ENCODE measurements at places on chromosomes 11 and 22. TPM values are rescaled to one million over a fixed set of nuclear protein-coding genes. Genes with fewer than 3 reads are reported as not detected.

CHRM4 gene
- total RNA-seq: 0.34 TPM

TYR gene
- not detected for total RNA-seq

TPH1 gene
- not detected for total RNA-seq

APOL2 gene
- total RNA-seq: 29.5 TPM

PARVA gene
- 228 TPM for total RNA-seq

GRCh38 chr22:33361581-33361980 is 303.4 kb upstream of the SYN3 start:
- DNase-seq: no peak

DNA sequence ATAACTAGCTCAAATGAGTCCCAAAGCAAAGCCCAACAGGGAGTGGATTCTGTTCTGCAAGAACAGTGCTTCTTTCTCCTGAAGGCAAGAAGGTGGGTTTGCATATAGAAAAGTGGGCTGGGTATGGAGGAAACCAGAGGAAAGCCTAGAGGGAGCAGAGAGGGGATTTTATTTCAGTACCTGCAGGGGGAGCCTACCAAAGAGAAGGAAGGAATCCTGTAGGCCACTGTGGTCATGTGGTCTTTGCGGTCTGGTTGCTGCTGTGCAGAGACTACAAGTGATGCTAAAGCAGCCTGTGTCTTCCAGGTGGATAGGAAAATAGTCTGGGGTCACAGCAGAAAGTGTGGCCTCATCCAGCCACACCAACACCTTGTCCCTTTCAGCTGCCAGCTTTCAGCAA is 33.2 kb upstream of the ZBTB16 start:
- DNase-seq: no peak

GRCh38 chr11:126680700-126681099 is 319.9 kb downstream of the KIRREL3 start:
- no peak for DNase-seq

PGA3 gene
- 0.33 TPM for total RNA-seq

DNA sequence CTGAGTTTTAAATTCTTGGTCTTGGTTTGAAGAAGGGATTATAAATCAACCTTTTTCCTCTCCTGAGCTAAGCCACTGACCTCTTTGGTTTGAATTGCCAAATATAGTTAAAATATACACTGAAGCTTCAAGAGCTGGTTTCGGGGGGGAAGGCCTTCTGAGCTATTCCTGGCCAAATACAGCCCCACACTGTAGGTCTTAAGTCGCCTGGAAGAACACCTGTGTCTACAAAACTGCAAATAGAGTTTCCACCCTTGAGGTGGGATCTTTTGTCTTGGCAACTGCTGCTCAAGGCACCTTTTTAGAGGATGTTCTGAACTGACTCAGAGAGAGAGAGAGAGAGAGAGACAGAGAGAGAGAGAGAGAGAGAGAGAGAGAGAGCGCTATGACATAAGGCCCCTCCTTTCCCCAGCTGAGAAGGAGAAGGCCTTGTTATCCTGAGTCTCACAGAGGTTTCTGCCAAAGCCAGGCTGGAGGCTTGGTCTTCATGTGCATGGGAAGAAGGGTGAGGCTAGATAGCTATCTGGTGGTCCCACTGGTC is 5.5 kb downstream of the ADM start:
- DNase-seq: no peak

DNA sequence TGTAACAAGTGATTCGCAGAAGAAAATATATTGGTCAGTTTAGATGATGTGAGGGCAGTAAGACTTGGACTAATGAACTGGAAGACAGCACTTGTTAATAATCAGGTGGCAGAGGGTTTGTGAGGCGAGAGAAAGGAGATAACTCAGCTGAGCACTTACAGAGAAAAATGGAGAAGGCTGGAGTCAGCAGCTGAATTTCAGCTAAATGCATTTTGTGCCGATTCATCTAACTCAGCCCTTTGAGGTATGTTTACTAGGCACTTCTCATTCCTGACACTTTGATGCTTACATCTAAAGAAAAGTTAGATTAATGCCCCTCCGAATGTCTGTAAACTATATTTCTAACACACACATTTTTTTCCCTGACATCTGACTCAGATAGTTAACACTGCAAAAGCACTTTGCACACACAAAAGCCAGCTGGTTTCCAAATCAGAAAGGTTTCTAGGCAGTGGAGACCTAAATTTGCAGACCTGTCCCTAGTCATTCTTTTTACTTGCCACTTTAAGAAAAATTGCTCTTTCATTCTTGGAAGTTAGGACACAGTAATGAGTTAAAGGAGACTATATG is 859.5 kb upstream of the CCDC90B start:
- no peak for DNase-seq

DNA sequence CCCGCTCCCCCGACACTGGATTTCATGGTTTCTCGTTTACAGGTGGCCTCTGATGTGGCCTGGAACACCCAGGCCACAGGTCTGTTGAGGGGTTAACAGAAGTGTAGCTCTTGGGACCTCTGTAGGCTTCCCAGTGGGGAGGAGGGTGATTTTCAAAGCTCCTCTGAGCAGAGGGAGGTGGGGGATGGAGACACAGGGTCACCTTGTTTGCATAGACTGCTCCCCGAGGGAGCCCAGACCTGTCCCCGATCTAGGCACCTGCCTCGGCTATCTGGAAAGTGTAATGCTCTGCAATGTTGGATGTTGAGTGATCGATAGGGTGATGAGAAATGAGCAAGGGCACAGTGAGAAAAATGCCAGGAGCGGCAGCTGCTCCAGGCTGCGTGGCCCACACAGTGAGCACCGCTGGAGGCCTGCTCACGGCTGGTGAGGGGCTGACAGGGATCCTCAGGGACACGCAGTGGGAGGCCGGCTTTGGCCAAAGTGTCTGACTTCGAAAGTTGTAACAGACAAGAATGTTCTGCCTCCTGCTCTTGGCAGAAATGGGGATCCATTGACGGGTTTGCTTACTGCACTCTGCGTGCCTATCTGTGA is 594.1 kb downstream of the BRD1 start:
- DNase-seq: peak; percentile 72

- no peak for DNase-seq
Observed at GRCh38 chr11:69170704-69171103, 15.0 kb downstream of the SMIM38 start.

OPCML gene
- 0.32 TPM for total RNA-seq

MFNG gene
- 20.7 TPM for total RNA-seq

- DNase-seq: peak; percentile 74
Observed at GRCh38 chr22:44459551-44459950, 38.5 kb downstream of the RTL6 start.

ACR gene
- total RNA-seq: 0.42 TPM

DNA sequence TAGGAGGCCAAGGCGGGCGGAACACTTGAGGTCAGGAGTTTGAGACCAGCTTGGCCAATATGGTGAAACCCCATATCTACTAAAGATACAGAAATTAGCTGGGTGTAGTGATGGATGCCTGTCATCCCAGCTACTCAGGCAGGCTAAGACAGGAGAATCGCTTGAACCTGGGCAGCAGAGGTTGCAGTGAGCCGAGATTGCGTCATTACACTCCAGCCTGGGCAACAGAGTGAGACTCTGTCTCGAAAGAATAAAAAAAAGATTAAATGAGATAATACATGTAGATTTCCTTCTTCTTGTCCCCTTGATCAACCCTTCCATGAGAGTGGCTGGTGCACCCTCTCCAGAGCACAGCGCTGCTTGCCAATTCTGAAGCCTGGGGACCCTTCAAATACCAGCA is 106.9 kb downstream of the ST3GAL4 start:
- DNase-seq: no peak

DNA sequence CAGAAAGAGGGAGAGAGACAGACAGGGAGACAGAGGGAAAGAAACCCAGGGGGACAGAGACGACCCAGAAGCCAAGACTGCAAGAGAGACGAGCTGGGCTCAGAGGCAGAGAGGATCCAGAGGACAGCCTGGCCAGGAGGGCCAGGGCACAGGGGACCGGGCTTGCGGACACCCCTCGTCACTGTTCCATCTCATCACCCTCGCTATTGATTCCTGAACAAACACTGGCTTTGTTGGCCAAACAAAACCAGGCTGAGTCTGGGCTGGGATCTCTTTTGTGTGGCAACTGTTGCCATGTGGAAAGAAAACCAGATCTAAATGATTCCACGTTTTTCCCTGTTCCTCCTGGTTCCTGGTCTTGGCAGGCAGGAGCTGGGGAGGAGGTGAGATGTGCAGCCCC is 339.4 kb downstream of the MN1 start:
- DNase-seq: no peak

DNA sequence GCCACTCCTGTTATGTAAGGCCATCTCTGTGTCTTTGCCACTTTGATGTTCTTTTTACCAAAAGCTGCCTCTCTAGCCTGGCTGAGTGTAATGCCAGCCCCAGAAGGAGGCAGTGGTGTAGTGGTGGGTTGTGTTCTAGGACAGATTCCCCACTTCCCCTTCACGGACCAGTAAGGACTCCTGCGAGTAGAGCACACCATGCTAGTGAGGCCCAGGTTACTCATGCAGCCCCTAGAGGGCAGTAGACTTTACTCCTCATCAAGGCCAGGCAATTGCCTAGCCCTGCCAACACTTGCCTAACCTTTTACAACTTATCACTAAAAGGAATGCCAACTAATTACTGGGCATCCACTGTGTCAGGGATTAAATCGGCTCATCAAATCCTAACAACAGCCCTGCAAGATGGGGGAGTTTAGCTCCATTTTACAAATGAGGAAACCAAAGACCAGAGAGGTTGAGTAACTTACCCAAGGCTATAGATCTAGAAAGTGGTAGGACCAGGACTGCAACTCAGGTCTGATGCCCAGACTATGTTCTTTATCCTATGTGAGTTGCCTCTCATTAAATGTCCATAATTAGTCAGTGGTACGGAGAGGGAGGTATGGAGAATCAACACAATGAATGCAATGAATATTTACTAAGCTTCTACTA is 75.3 kb downstream of the APIP start:
- DNase-seq: peak; percentile 60

GRCh38 chr11:14089690-14090462 is 127.4 kb downstream of the SPON1 start:
- no peak for DNase-seq

- DNase-seq: no peak
Observed at GRCh38 chr11:44316659-44317240, 6.8 kb upstream of the ALX4 start.

GRCh38 chr11:86588566-86589090 is 83.8 kb downstream of the ME3 start:
- peak; percentile 79 for DNase-seq

All from esophagus muscularis mucosa (tissue), 4 donors.